AG04450 (cell line): ENCODE measurements at places on chromosomes 3 and 15. TPM values are rescaled to one million over a fixed set of nuclear protein-coding genes. Genes with fewer than 3 reads are reported as not detected.

FETUB gene
- not detected in 2 replicates for polyA plus RNA-seq

CNTN4 gene
- polyA plus RNA-seq = not detected in 2 replicates

ROPN1B gene
- polyA plus RNA-seq = not detected in 2 replicates

STRA6 gene
- polyA plus RNA-seq = 0.07 and 0.12 TPM in 2 replicates

SELENOT gene
- 588 and 601 TPM in 2 replicates for polyA plus RNA-seq

- DNase-seq = no peak
Observed at GRCh38 chr3:85560088-85560785, 601.4 kb downstream of the CADM2 start.

DNA sequence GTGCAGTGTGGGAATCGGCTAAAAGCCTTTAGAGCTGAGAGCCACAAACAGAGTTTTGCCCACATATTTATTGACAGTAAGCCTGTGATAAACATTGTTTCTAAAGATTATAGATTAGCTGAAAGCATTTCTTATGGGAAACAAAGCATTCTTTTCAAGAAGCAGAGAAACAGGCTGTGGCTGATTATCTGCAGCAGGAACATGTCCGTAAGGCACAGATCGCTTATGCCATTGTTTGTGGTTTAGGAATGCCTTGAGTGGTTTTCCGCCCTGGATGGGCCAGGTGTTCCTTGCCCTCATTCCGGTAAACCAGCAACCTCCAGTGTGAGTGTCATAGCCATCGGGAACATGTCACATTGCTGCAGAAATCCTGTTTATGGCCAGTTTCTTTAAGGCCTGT is 12.5 kb downstream of the XYLB start:
- DNase-seq = no peak

DNA sequence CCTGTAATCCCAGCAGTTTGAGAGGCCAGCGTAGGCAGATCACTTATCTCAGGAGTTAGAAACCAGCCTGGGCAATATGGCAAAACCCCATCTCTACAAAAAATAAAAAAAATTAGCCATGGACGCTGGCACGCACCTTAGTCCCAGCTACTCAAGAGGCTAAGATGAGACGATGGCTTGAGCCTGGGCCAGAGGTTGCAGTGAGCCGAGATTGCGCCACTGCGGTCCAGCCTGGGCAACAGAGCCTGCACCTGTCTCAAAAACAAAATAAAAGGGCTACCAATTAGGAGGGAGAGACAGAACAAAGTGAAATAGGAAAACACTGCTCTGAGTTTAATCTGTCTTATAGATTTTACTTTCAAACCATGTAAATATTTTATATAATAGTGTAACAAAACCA is 33.8 kb downstream of the MSL2 start:
- DNase-seq = no peak

DNA sequence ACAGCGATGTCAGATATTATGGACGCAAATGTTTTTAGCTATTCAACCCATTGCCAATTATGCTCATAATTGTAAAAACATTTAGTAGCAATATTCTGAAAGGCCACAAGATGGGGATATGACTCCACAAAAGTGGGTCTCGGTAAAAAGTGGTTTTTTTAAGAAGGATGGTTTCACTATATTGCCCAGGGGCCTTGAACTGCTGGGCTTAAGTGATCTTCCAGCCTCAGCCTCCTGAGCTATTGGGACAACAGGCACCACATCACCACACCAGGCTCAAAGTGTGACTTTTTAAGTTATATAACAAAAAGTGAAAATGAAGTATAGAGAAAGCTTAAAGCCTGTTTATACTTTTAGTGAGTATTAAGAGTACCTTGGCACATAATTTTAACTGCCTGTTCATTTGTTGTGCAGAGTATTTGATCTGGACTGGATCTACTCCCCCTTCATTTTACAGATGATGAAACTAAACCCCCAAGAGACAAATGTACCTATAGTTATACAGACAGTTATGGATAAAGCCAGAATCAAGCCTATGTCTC is 9.4 kb downstream of the NAA50 start:
- peak; percentile 43 for DNase-seq

DNA sequence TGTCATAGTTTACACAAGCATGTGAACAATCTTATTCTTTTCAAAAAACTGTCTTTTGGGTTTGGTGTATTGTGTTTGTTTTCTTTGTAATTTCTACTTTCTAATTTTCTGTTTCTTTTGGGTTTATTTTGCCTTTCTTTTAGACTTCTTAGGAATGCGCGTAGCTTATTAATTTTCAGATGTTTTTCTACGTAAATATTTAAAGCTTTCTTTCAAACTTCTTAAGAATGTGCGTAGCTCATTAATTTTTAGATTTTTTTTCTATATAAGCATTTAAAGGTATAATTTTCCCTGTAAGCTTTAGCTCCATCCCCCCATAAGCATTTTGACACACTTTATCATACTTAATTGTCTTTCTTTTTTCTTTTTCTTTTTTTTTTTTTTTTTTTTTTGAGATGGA is 55.2 kb downstream of the RAD54L2 start:
- no peak for DNase-seq

DNA sequence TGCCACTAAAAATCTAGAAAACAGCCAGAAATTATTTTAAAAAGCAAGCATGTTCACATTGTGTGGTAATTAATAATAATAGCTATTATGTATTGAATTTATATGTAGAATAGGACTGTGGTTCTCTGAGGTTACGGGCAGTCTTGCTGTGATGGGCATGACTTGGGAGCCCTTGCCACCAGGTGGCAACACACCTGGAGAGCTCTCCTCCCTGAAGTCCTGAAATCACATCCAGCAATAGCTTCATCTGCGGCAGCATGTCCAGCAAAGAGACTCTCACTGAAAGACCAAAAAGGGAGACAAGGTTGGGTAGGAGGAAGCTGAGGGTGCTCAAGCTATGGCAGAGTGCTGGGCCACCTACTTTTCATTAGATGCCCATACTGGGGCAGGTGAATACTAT is 206.8 kb upstream of the IL12A start:
- DNase-seq = no peak

- no peak for DNase-seq
Observed at GRCh38 chr3:51519848-51520247, 18.7 kb upstream of the RAD54L2 start.

GRCh38 chr15:33089878-33090757 is 104.4 kb downstream of the FMN1 start:
- peak; percentile 86 for DNase-seq

DNA sequence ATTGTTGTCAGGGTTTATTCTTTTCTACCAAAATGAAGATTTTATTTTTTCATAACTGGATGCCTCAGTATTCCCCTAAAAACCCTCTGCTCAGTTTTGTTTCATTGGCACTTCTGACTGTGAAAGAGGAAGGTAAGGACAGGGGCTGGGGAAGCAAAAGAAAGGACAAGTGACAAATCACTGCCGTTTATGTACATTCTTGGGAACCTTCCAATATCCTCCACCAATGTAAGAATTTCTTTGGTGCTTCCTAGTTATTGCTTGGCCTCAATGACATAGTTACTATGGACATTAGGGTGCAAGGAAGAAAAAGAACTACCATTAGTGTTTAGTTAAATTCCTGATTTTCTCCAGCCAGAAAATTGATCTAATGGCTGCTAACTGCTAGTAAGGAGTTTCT is 131.0 kb upstream of the C15orf61 start:
- DNase-seq = no peak

DNA sequence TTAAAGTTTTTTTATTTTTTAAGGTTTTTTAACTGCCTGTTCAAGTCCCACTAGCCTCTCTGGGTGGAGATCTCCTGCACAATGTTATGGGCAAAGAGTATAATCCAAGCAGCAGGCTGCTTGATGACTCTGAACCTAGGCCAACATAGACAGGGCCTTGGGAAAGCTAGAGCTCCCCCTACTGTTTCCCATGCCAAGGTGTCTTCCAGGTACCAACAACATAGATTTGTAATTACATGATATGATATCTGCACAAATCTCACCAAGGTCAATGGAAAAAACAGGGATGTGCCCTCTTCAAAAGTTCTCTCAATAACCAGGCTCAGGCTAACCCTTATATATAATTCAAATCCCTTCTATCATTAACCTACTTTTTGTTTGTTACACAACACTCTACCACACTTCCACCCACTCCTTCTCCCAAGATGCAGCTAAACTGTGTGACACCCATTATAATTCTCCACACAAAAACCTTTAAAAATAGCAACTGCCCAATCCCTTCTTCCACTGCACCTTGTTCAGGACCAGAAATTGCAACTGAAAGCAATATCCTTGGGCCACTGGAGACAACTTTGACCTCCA is 43.8 kb downstream of the RBM15B start:
- DNase-seq = no peak

DNA sequence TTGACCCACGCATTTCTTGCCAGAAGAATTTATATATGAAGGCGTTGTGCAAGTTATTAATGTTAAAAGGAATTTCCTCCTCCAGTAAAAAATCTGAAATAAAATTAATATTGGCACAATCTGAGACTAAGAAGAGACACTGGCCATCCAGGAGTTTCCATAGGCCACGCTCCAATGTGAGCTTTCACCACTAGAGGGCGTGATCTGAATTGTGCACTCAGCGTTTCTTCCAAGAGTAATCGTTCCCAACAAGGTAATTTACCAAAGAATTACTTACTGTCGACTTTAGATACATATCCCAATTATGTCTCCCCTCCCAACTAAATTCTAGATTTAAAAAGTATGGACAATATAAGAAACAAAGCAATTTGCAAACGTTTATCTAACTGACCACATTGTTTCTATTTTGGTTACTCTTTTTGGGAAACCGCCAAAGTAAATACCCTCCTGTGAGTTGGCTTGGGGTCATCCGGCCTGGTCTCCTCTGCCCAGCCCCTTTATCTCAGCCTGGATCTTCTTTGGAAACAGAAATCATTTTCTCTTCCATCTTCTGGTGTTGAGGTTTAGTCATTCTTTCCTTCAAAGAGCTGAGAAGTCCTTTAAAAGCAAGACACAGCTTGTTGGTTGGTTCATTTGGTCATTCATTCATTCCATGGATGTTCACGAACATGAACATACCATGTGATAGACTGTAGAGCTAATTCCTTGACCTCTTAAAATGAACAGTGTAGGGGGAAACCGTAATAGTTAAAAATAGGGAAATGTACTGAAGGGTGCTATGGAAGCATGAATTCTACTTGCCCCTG is 26.2 kb downstream of the POLR2M start:
- DNase-seq = peak; percentile 20

GRCh38 chr3:72311425-72311824 is 526.5 kb upstream of the PROK2 start:
- no peak for DNase-seq

DNA sequence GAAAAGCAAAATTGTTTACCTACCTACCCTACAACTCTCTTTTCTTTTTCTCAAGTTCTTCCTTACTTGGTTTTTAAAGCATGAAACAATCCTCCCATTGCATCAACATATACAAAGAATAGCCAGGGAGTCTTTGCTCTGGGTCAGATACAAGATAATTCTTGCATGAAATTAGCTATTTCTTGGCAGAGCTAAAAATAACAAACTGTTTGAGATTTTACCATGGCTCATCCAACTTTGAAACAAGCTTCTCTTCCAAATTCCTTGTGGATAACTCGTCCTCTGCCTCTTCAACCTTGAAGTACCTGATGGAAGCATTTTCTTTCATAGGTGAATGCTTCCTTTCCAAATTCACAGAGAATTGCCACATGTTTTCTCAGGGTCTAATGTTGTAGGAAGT is 9.2 kb upstream of the CBLB start:
- no peak for DNase-seq

GRCh38 chr3:145902166-145902565 is 258.8 kb downstream of the PLOD2 start:
- no peak for DNase-seq

- no peak for DNase-seq
Observed at GRCh38 chr3:141737678-141738021, 448 bp upstream of the RNF7 start.

DNA sequence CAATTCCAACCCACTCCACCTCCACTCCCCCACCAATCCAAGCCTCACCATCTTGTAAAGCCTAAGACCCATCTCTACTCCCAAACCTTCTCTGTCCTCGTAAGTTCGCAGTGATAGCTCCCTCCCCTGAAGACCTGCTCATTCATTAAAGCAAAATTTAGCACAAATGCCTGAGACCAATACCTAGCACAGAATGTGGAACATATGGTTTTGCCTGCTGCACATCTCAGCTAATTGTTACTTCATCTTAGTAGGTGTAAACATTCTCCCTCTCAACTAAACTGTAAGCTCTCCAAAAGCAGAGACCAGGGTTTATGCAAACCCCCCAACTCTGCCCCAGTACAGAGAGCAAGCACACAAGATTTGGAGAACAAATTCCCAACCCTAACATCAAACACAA is 20.5 kb downstream of the DCLK3 start:
- DNase-seq = no peak

DNA sequence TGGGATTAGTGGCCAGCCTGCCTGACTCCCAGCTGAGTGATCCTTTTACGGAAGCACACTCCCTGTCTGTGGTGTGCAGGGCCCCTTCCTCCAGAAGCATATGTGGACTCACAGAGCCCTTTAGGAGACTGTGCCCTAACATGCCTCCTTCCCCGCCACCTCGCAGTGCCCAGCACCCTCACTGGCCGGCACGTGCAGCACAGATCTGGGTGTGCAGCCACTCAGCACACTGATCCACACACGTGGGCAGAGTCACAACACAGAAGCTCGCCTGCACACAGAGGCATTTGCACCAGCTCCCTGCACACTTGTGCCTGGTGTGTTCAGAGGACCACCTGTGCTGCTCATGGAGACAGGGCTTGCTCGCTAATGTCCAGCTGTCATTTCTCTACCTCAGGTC is 23.6 kb upstream of the CSPG4 start:
- no peak for DNase-seq

DNA sequence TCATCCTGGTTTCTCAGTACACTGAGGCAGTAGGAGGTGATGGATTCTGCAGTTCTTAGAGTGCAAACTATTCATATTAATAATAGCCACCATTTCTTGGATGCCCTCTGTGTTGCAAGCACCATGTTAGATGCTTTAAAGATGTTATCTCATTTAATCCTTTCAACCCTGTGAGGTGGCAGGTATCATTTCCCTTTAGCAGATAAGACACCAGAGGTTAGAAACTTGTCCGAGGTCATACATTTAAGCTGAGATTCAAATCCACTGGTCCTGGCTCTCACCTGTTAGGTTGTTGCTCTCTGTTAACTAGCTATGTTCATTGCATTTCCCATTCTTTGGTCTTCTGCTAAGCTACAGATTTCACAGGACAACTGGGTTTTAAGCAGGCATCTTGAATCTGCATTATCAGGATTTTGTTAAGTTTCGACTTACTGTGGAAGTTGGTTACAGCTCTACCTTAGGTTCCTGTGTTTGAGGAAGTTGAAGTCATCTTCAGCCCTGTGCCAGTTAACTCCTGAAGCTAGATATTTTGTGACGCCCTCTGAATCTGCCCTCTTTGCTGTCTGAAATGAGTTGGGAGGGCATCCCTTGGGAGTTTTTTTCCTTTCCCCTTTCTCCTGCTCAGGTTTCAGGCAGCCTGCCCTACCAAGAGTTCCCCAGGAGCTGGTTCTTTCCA is 6.4 kb downstream of the PDE8A start:
- no peak for DNase-seq

- DNase-seq = no peak
Observed at GRCh38 chr3:172580680-172581401, 57.6 kb upstream of the TNFSF10 start.

- no peak for DNase-seq
Observed at GRCh38 chr15:59255680-59256336, 49.2 kb downstream of the LDHAL6B start.
